ENCODE measurements at places on chromosomes 2 and 18. TPM values are rescaled to one million over a fixed set of nuclear protein-coding genes. Genes with fewer than 3 reads are reported as not detected.

GRCh38 chr2:144412709-144413108 lies 107.2 kb downstream of the ZEB2 start:
- DNase-seq, result no peak

GRCh38 chr18:9333441-9334328 lies 888 bp upstream of the TWSG1 start:
- no peak for DNase-seq

DNA sequence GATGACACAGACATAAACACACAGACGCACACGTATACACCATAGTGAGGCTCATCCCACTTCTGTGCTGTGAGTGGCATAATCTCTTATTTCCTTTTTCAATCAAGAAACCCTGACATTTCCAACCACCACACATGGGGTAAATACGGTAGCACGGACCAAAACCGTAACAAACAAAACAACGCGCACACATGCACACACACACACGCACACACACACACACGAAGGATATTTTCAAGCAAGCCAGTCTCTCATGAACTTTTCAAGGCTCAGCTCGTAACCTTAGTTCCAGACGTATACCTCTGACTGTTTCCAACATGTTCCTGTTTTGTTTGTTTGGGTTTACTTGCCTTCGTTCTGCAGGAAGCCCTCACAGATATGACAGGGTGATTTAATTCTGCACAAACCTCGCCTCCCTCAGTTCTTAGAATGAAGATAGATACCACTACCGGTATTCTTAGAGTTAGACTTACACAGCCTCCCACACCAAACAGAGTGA lies 119.8 kb downstream of the BCL2 start:
- DNase-seq, result no peak

DNA sequence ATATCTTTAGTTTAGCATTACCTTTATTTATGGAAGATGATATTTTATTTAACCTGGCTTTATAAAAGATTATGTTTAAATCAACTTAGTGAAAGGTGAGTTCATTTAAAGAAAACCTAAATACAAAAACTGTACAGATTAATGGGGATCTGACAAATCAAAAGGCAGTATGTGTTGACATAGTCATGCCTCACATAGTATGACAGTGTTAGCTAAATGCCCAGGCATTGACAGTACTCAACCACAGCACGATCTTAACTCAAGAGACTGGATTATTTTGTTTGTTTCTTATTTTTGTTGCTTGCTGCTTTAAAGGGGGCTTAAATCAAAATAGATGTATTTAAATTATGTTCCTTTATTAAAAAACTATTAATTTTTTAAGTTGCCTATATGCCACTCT lies 7.8 kb downstream of the DOK6 start:
- DNase-seq, result no peak

DNA sequence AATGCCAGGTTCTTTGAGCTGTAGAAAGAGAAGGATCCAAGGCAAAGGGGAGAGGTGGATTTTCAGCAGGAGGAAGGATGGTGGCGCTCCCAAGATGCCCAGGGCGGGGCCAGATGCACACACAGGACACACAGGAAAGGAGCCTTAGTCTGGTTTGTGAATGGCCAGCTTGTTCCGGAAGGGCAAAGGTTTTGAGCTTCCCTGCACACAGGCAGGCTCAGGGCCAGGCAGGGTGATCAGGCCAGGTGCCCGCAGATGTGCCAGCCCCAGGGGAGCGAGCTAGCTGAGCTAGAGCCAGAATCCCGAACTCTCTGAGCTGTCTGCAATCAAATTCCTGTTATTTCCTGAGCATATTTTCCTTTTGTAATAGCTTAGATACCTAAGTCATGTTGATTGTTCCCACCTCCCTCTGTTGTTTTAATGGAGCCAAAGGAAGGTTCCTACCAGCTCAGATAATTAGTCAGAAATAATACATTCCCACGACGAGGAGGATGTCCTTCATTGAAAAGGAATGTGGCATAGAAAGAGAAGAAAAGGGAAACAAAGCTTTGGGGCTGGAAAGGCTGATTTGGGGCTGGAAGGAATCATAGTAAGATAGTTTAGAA lies 13.7 kb upstream of the OTOF start:
- DNase-seq, result no peak

GRCh38 chr2:182977463-182977862 lies 60.8 kb downstream of the NCKAP1 start:
- no peak for DNase-seq

DNA sequence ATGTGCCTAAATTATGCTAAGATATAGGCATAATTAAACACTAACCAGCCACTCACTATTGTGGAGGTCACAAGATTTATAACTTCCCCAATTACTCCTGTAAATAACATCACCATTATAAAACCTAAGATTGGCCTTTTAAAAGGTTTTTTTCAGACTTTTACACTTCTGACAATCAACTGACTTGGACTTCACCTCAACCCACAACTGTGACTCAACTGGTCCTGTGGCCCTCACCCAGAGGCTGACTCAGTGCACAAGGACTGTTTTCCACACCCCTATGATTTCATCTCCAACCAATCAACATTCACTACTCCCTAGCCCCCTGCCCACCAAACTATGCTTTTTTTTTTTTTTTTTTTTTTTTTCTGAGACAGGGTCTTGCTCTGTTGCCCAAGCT lies 11.6 kb downstream of the TTR start:
- DNase-seq, result no peak

DNA sequence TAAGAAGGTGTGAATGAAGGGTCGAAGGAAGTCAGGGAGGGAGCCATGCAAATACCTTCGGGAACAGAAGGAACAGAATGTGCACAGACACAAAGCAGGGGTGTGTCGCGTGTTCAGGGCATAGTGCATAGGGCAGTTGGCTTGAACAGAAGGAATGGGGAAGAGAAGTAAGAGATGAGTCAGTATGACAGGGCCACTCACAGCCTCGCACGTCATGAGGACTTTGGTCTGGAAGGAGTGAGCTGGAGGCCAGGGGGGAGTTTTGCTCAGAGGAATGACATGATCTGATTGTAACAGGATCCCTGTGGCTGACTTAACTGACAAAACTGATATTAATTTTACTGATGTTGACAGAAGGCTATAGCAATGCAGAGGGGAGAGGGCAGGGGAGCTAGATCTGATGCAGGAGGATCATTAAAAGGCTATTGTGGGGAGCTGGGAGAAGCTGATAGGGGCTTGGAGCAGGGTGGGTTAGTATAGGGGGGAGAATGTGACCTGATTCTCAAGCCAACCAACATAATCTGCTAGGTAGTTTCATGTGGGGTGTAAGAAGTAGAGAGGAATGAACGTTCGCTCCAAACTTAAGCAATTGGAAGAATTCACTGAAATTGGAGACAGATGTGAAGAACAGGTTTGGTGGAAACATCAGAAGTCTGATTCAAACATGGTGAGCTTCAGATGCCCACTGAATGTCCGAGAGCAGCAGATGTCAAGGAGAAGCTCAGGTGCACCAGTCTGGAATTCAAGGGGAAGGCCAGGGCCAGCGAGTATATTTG lies 60.4 kb upstream of the COPS8 start:
- peak; percentile 33 for DNase-seq

- DNase-seq, result no peak
These were observed 306.8 kb upstream of the SKOR2 start for GRCh38 chr18:47558110-47558750.

- DNase-seq, result peak; percentile 69
These were observed 18.0 kb downstream of the MBP start for GRCh38 chr18:77114415-77115191.

DNA sequence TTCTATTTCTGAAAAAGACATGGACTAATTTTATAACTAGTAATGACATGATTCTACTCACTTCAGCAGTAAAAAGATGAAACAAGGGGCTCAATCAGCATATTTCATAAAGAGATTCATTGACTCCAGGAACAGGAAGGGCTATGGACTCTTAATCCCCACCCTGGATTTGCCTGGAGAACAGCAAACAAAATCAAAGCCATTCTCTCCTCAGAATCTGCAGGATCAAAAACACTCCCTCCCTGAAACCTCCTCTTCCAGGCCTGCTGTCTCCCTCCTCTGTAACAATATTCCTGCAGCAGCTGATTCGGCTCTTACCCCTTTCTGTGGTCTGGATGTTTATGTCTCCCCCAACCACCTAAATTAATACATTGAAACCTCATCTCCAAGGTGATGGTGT lies 57.0 kb downstream of the ZC3H8 start:
- no peak for DNase-seq

GRCh38 chr2:102250278-102250821 lies 61.0 kb upstream of the IL1RL1 start:
- DNase-seq, result no peak

- no peak for DNase-seq
These were observed 20.2 kb upstream of the TUBB6 start for GRCh38 chr18:12287684-12288402.

- DNase-seq, result no peak
These were observed 89.3 kb upstream of the CELF4 start for GRCh38 chr18:37654731-37655369.

GRCh38 chr2:5401115-5401657 lies 291.0 kb upstream of the SOX11 start:
- no peak for DNase-seq

GRCh38 chr2:32941944-32942690 lies 4.6 kb upstream of the LTBP1 start:
- no peak for DNase-seq

GRCh38 chr2:45771261-45771660 lies 119.8 kb downstream of the PRKCE start:
- peak; percentile 75 for DNase-seq

- DNase-seq, result no peak
These were observed 11.2 kb downstream of the RHBDD1 start for GRCh38 chr2:226847090-226847489.

DNA sequence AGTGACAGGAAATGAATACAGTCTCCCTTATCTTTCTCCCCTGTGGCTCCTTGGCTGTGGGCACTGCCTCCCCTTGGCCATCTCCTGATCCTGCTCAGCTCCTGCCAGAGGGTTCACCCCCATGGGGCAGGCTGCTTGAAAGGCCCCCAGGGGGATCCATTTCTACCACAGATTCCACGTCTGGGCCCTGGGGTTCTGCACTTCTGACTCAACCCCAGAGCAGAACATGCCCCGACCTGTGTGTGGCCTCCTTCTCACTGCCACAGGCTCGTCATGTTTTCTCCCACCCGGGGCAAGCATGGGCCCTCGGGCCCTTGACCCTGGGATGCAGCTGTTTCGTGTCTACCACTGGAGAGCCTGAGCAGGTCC lies 122.2 kb downstream of the ACKR3 start:
- no peak for DNase-seq

CIDEA gene
- total RNA-seq, result 0.48 TPM

C2orf80 gene
- 0.37 TPM for total RNA-seq

TMEFF2 gene
- 4.7 TPM for total RNA-seq

BIRC6 gene
- 318 TPM for total RNA-seq

AQP12B gene
- not detected for total RNA-seq

PPP4R1 gene
- total RNA-seq, result 174 TPM
